ENCODE measurements at places on chromosomes 6 and 20.

DNA sequence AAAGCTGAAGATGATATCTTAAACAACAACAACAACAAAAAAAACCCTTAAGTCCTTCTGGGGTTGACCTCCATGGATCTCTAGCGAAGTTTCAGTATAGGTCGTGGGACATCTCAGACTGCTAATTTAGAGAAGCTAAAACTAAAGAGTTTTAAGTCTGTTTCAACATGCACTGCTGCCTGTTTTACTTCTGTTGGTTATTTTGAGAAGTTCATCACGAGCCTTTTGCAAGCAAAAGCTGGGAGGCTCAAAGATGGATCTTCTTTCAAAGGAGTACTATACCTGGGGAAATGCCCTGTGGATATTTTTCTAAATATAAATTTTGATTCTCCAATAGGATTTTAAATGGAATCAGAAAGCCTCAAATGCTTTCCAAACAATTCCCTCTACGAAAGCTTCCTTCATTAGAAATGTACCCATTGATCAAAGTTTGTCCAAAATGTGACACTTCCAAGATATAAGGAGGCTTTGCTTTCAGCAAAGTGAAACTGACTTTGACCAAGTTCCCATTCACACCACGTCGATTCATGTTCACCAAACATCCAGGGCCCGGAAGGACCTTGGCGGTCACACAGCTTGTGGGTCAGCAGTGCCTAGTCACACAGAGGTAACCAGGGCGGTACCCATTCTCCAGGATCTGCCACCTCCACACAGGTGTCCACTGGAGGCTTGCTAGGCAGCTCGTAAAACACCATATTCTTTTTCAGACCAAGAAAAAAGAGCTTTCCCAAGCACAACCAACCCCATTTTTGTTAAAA is 94.7 kb upstream of the QKI start:
- no peak for DNase-seq

- no peak for DNase-seq
These were observed 17.2 kb downstream of the ZBTB2 start for GRCh38 chr6:151374036-151374683.

GRCh38 chr6:70219943-70220613 is 82.8 kb downstream of the COL9A1 start:
- no peak for DNase-seq

DNA sequence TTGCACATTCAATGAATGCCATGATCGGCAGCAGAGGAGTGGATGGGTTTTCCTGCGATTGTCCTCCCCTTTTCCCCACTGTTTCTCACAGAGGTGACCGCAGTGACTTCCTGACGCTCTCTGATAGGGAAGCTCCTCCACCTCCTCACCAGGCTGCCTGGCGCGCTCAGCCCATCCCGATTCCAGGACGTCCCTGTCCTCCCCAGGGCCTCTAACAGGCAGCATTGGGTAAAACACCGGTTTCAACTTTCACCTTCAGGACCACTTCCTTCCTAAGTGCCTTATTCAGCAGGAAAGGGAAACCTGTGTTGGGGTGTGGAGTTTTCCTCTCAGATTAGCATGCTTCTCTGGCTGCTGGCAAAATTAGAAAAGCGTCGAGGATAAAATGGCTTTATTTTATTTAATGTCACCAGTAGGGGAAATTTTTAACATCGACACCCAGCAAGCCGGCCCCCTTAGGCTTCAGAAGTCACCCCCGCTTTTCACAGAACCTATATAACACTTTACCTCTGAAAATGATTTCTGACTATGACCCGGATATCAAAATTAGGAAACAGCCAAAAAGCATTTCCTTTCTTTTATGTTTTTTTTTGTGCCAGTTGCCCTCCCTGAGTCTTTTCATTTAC is 570.4 kb upstream of the GJE1 start:
- peak; percentile 74 for DNase-seq

Data from spleen (tissue), 13 donors.